CD4-positive, alpha-beta T cell treated with Interleukin-12 subunit alpha and Interleukin-12 subunit beta, for 1 hour (primary cell): ENCODE measurements at places on chromosomes 5 and 9.

- DNase-seq, result peak; percentile 23
These were observed at the start of gene CHSY3 for GRCh38 chr5:129904102-129904666. CHSY3 (plus strand) TSS chr5:129904465.

- DNase-seq, result no peak
These were observed 443.0 kb downstream of the ACTL7B start for GRCh38 chr9:108412755-108413154.

DNA sequence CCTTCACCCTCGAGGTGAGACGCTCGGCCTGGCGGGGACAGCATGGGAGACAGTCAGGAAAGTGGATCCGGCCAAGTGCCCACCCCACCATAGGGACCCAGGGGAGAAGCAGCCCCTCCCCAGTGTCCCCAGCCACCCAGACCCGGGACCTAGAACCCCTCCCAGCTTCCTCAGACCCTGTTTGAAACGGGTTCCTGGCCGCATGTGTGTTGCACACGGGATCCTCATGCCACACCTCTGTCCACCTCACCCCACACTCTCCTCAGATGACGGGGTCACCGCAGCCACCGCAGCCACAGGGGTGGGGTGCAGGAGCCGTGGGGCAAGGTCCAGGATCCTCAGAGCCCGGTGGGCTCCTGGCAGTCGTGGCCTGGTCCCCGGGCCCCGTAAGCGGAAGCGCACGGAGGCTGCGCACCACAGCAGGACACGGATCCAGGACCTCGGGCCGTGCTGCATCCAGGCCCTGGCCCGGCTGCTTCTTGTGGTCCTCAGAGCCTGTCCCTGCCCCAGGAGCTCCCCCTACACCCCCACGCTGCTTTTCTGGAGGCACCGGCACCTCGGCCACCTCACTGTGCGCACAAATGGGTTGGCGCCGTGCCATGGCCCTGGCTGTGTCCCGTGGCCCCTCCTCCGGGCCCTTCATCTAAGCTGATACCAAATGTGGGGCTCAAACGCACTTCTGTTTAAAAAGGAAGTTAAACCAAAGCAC is 15.3 kb downstream of the TERT start:
- DNase-seq, result no peak

- no peak for DNase-seq
These were observed 89.7 kb downstream of the DROSHA start for GRCh38 chr5:31442058-31442745.

- DNase-seq, result no peak
These were observed 32.7 kb downstream of the FAM13B start for GRCh38 chr5:138000102-138000723.

DNA sequence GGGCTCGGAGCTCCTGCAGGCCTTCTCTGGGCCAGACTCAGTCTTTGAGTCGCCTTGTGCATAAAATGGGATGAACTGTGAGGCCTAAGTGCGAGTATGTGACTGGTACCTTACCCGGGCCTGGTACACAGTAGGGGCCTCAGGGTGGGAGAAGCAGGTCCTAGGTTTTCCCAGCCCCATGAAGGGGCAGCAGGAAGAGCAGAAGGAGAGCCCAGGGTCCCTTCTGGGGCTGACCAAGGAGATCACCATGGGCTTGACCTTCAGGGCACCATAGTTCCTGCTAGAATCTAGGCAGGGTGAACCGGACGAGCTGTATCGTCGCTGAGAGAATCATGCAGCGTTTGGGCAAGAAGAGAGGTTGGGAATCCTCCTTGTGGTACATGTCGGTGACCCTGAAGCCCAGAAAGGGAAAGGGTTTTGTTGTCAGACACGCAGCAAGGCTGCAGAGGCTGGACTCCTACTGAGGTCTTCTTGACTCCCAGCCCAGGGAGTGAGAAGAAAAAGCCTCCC is 373 bp upstream of the PHYKPL start:
- DNase-seq, result no peak

DNA sequence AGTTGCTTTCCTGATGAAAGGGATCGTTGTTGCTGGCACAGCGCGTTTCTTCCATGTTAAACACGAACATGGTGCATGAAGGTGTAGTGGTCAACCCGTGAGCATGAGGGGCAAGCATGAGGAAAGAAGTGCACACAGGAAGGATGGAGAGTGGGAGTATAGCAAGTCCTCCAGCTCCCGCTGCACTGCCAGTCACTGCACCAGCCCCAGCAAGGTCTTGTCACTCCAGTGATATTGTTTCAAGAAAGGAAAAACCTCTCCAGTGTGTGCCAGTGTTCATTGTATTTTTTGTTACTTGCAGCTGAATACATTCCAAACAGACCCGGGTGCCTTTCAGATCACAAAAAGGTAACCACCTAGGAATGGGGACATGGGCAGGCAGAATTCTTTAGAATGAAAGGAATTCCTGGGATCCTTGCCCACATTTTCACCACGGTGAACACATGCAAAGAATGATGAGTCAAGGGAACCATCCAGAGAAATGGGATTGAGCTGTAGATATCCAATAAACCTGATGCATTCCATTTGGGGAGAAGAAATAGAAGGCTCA is 186.3 kb downstream of the AOPEP start:
- no peak for DNase-seq

DNA sequence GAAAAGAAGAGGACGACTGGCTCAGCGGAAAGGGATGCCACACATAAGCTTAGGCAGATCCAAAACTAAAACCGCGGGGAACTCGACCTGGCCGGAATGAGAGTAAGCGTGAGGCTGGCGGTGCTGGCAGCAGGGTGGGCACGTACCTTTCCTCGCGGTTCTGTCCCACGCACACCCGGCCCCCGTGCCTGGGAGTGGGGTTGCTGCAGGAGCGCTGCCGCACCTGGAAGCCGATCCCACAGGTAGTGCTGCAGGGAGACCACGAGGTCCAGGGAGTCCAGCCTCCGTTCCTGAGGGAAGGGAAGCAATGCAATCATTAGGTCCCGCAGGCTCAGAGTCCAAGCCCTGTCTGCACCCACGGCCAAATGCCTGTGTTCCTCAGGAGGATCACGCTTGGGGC is 427.0 kb downstream of the SEMA5A start:
- no peak for DNase-seq

DNA sequence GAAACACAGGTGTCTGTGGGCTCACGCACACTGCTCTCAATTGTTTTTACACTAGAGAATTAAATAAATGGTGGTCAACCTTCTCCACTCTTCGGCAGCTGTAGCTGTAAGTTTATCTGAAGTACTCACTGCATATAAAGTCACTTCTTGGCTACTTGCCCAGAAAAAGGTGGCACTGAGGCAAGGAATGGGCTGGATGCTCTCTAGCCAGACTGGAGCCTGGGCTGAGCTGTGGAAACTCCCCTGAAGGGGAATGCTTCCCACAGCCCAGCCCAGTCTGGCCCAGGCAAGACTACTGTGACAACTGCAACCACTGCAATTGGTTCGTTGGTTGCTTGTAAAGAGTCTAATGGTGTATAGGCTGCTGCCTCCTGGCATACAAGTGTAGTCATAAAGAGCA is 4.5 kb downstream of the LEAP2 start:
- no peak for DNase-seq

GRCh38 chr5:14447958-14448911 is 133.4 kb upstream of the OTULINL start:
- DNase-seq, result no peak

GRCh38 chr9:108845507-108845906 is 10.3 kb downstream of the ACTL7B start:
- DNase-seq, result no peak

GRCh38 chr9:114184071-114184470 is 28.7 kb downstream of the COL27A1 start:
- DNase-seq, result no peak
